ENCODE measurements at places on chromosomes 1 and 21. TPM values are rescaled to one million over a fixed set of nuclear protein-coding genes. Genes with fewer than 3 reads are reported as not detected.

DNA sequence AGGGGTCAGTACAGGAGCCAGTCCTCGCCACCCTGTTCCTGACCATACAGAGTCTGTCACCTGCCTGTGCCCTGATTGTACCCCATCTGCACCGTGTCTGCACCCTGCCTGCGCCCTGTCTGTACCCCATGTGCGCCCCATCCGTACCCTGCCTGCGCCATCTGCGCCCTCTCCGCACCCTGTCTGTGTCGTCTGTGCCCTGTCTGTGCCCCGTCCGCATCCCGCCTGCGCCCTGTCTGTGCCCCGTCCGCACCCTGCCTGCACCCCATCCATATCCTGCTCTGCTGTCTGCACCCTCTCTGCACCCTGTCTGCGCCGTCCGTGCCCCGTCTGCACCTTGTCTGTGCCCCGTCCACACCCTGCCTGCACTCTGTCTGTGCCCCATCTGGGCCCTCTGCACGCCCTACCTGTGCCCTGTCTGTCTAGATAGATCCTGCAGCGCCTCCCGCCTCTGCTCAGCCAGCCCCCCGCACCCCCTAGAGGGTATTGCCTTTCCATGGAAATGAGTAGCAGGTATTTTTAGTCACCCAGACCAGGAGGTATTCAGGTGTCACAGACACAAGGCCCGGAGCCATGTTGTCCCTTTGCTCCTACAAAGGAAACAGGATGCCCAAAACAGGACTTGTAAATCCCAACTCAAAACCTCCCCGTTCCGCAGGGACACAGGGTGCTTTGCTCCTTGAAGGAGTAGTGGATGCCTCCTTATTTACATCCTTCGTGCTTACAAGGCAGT lies 7.7 kb upstream of the NPHP4 start:
- no peak for DNase-seq

The VAV3 gene
- total RNA-seq = 10.0 TPM

The CD1B gene
- total RNA-seq = not detected

The ODF2L gene
- total RNA-seq = 46.9 TPM

DNA sequence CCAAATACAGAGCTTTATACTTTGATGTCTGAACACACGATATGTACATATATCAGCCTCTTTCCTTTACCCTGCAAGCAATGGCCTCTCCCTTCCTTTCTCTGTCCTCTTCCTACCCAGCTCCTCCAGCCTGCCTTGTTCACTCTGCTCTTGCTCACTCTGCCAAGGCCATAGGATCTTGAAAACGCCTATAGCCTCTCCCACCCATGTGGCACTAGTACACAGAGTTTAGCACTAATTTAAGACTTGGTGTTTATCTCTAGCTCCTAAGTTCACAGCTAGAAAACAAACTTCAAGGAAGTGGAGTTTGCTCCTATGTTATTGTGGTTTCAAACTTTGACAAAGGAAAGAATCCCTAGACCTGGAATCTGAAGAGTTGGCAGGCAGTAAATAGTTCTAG lies 225.0 kb upstream of the RUNX1 start:
- no peak for DNase-seq
